ENCODE measurements at places on chromosomes 1 and 21.

DNA sequence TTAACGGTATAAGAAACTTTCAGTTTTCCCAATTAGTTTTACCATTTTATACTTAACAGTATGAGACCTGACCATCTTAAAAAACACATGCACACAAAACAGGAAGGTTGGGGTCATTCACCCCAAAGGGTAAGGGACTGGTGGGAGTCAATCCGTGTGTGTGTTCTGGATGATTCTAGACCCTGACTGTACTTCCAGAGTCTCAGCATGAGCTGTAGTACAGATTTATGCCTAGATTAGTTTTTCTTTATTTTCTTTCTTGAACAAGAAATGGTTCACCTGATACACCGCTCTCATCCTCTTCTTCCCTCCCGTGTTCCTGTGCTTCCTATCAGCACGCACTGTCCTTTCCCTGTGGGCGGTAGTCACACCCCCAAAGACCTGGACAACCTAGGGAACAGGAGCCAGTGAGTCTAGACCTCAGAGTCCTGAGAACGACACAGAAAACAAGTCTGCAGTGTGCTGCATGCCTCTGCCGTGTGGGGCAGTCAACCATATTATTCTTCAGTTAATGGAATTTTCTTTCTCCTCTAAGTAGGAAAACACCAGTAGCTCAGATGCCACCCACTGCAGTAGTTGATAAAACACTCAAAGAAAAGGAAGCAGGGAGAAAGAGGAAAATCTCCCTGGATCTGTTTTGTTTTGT lies 38.9 kb upstream of the MRPS6 start:
- DNase-seq = no peak

- DNase-seq = no peak
Measured at GRCh38 chr1:5256793-5257192, 602.4 kb downstream of the AJAP1 start.

DNA sequence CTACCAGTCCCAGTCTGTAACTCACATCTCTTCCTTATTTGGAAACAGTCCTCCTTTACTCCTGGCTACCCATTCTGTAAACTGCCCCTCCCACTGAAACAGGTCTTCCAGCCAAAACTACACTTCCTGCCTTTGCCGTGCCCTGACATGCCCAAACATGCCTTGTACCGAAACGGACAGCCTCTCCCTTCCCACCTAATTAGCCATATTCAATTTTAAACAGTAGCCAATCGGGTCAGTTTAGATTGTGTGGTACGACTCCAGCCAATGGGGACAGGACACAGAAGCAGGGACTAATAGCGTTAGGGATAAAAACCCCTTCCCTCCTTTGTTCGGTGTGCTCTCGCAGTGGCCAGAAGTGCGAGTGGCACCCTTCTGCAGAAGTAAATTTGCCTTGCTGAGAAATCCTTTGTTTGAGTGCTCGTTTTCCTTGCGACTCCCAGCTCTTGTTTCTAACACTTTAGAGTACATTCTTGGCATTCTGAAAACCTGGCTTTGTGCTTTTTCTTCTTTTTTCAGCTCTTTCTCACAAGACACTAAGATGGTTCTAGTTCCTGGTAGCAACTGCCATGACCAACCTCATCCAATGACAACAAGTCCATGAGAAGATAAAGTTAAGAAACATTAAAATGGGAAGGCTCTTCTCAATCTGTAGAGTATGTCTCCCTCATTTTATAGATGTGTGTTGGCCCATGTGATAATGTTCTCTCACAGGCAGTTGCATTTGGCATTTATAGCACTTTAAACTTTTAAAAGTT lies 325.1 kb upstream of the GREM2 start:
- DNase-seq = no peak

DNA sequence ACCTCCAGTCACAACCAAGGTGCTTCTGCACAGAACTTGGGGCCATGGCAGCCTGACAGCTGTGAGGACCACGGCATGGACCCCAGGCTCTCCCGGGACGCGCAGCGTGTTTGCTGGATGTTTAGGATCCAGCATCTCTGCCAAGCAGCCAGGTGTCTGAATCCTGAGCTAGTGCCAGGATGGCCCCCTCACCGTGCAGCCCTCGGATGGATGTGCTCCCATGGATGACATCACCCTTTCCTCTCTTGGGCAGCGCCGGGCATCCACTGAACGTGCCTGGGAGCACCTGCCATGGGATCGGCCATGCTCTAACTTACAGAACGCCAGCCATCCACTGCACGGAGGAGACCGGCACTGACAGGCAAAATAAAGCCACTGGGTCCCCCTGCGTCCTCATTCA lies 53.9 kb downstream of the PRDM15 start:
- no peak for DNase-seq

DNA sequence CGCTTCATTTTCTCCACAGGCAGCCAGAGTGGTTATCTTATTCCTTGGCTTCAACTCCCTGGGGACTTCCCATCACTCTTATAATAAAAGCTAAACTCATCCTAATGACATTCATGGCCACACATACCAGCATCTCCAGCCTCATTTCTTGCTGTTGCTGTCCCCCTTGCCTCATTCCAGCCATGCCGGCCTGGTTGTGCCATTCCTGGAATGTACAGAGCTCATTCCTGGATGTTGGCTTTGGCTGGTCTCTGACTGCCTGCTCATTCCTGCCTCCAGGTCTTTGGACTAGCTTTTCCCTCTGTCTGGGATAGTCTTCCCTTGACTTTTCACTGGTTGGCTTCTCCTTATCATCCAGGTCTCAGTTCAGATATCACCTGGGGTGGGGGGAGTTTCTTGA lies 2.4 kb upstream of the PEF1 start:
- no peak for DNase-seq

DNA sequence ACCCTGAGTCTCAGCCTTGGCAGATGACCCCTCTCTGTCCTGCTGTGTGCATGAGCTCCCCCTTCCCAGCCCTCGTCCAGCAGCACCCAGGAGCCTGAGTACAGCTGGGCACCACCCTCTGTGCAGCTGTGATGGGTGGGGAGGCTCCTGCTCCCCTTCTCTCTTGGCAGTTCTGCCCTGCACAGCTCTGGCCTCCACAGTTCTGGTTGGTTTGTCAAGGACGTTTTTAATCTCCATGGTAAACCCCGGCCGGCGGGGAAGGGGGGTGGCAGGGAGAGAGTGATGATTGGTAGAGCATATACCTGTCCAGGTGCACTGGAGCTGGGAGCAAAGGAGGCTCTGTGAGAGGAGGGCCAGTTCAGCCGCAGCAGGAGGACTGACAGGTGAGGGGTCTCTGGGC lies at the start of gene CLCNKA:
CLCNKA (plus strand) TSS at position 356 of the 400 bp plus-strand sequence. CDS start 584 bp downstream, outside the sequence.
- no peak for DNase-seq

DNA sequence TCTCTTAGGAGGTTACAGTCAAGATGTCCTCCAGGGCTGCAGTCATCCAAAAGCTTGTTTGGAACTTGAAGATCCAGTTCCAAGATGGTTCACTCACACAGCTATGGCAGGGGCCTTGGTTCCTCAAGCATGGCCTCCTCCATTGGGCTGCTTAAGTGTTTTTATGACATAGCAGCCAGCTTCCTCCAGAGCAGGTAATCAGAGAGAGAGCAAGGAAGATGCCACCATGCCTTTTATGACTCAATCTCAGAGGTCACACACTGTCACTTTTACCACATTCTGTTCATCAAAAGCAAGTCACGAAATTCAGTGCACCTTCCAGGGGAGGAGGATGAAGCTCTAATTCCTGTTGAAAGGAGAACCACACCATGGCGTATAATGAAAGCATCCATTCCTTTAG lies 17.1 kb downstream of the ELAPOR1 start:
- no peak for DNase-seq

- DNase-seq = no peak
Measured at GRCh38 chr1:241614144-241614543, 26.0 kb downstream of the CHML start.

DNA sequence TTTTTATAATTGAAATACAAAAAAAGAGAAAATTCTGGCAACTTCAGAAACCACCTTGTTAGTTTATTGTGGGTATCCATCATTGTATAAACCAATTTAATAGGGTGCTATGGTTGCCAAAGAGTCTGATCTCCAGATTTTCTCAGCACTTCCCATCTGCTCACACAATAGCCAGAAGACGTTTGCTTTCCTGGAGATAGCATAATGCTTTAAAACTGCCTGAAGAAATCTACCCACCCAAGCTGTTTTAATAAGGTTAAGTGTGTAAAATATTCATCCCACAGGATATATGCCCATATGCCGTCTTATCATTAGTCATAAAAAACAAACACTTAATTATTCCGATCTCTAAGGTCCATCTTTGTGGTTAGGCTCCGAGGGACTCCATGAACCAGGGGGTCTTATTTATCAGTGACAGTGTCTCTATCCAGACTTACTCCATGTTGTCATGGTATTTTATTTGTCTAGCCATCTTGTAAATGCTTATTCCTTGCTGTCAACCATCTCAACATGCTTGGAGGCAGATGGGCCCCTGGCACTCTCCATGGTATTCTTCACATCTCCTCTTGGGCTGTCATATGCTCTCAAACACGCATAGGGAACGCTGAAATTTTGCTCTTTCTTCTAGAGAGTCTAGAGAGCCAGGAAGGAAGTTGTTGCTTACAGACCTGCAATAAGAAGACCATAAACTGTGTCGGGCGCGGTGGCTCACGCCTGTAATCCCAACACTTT lies 58.5 kb downstream of the MAP10 start:
- no peak for DNase-seq

DNA sequence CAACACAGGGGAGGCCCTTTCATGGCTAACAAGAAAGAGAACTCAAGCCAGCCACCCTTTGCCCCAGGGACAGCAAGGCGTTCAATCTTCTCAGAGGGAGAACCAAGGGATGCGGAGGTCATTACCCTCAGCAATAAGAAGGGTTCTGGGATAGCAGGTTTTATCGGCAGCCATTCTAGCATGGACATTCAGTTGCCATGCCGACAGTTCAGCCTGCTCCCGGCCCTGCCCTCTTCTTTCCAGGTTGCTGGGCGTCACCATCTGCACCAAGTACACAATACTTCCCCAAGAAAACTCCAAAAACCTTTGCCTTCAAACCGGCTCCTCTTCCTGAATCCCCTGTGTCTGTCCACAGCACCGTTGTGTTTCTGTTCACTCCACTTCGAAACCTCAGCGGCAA lies 47.1 kb downstream of the SYT2 start:
- DNase-seq = no peak
